ENCODE measurements at places on chromosomes 2 and 18.
A peak's percentile ranks its signal among the peaks of the same experiment; 100 is the strongest.

DNA sequence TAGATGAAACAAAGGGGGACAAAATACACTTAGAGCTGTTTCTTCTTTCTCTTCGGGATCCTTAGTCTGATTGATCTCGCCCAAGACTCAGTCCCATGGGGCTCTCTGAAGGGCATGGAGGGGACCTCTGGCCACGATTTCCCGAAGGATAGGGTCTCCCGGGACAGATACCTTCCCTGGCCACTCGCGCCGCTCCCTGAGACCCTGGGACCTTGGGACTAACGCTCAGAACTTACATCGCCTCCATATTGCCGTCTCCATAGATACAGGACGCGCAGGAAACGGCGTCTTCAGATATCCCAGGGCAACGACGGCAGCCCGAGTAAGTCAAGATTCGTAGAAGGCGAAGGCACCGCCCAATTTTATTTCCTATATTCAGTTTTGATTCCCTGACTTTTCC is at the start of gene CFAP65:
Gene CFAP65 (minus strand): TSS at position 265 of the 400 bp plus-strand sequence. CDS start 2,468 bp downstream, outside the sequence.
- DNase-seq, result no peak

GRCh38 chr2:191382801-191383200 is 137.6 kb downstream of the MYO1B start:
- DNase-seq, result no peak

- DNase-seq, result no peak
Measured at GRCh38 chr2:227578642-227579041, 20.1 kb upstream of the SCYGR2 start.

DNA sequence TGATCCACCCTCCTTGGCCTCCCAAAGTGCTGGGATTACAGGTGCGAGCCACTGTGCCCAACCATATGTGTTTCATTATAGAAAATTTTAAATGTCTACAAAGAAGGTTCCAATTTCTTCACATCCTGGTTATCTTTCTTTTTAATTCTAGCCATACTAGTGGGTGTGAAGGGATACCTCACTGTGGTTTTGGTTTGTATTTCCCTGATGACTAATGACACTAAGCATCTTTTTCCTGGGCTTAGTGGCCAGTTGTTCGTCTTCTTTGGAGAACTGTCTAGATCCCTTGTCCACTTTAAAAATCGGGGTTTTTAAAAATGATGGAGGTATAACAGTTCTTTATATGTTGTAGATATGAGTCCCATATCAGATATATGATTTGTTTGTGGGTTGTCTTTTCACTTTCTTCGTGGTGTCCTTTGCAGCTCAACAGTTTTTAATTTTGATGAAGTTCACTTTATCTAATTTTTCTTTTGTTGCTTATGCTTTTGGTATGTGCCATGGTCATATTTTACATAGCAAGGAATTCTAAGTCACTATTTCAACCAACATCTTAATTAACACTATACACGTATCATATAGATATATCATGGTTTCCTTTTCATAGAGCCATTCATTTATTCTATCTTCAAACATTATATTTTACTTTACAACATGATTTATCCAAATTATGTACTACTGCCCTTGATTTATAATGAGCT is 135.0 kb upstream of the RIOK3 start:
- no peak for DNase-seq

- DNase-seq, result peak; percentile 40
Measured at GRCh38 chr2:32812316-32812715, 134.4 kb upstream of the LTBP1 start.

GRCh38 chr2:101843048-101843447 is 145.5 kb downstream of the MAP4K4 start:
- no peak for DNase-seq

DNA sequence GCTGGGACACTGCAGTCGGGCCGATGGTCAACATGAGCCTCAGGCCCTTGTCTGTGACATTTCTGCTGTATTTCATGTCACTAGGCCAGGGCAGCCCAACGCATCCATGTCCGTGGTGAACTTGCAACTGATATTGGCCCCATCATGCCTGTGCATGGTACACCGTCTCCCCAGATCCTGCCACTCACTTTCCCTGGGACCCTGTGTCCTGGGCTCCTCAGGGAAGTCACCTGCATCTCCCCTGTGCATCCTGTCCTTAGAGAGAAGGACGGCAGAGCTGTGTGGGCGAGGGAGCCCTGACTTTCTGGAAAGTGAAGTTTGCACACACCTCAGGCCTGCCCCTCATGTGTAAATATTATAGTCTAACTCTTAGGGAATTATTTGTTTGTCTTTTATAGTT is 123.3 kb downstream of the ACKR3 start:
- no peak for DNase-seq

DNA sequence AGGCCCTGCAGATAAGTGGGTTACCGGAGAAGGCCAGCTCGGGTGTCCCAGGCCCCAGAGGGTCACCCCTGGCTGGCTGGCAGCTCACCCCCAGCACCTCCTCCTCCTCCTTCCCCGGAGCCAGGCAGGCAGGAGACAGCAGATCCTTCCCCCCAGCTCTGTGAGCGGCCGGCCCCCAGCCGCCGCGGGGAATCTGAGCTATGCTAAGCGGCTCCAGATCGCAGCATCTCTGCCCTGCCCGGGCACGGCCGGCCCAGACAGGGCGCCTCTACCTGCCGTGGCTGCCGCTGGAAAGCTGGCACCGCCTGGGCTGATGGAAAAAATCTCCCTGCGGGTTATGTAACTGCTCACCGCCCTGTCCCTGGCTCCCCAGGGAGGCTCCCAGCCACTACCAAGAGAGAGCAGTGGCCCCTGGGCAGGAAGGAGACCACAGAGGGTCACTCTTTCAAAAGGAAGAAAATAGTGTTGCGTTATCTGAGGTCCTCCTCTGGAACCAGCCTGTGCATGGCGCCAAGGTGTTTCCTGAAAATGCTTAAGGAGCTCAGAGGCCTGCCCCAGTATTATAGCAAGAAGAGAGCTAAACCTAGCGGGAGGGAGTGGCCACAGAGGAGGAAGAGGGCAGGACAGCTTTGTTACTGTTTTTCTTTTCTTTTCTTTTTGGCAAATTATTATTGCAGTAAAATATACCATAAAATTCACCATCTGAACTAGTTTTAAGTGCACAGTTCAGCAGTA is 179.0 kb downstream of the SMAD7 start:
- no peak for DNase-seq

GRCh38 chr2:217127744-217128143 is 267.9 kb upstream of the TNP1 start:
- no peak for DNase-seq

GRCh38 chr2:218008060-218009040 is 5.6 kb upstream of the TNS1 start:
- DNase-seq, result no peak

- DNase-seq, result no peak
Measured at GRCh38 chr2:167966937-167967913, 280.2 kb downstream of the STK39 start.

DNA sequence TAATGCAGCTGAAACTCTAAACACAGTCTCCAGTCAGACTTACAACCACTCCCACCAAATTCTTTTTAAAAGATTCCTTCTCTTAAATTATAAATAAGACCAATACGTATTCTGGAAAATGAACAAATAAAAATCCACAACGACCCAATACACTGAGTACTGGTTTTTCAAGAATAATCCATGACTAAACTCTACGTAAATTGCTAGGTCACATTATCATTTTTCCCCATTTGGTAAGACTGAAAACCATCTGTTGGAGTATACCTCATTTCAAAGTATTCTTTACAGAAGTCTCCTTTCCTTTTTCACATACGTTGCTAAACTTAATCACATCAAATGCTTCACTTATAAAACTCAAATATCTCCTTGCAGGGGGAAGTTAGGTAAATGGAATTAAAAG is 6.0 kb downstream of the ZNF516 start:
- no peak for DNase-seq

- DNase-seq, result no peak
Measured at GRCh38 chr2:24123195-24123921, at the start of the genes FAM228B and PFN4. FAM228B (plus strand) TSS chr2:24123469; CDS start chr2:24124362, 893 bp downstream. PFN4 (minus strand) TSS chr2:24123334; CDS start chr2:24122535, 799 bp downstream.

- DNase-seq, result no peak
Measured at GRCh38 chr2:217166241-217166850, 306.5 kb upstream of the TNP1 start.

- DNase-seq, result no peak
Measured at GRCh38 chr2:54634564-54635511, 88.6 kb upstream of the EML6 start.

DNA sequence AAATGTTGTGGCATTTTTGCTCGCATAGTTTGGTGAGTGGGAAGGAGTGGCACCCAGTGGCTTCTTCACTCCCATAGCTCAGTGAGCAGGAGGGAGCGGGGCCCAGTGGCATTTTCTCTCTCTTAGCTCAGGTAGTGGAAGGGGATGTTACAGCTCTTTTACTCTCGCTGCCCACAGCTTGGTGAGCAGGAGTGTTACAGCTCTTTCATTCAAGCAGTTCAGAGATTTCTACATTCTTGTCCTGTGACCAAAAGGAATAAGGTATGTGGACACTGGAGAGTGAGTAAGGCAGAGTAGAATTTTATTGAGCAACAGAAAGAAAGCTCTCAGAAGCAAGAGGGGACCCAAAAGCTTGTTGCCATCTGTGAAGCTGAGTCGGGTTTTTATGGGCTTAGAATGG is 192.4 kb downstream of the SPAG16 start:
- DNase-seq, result no peak

GRCh38 chr2:121019071-121019470 is 265.9 kb downstream of the TFCP2L1 start:
- no peak for DNase-seq

GRCh38 chr18:45046961-45047360 is 366.3 kb downstream of the SETBP1 start:
- DNase-seq, result no peak

DNA sequence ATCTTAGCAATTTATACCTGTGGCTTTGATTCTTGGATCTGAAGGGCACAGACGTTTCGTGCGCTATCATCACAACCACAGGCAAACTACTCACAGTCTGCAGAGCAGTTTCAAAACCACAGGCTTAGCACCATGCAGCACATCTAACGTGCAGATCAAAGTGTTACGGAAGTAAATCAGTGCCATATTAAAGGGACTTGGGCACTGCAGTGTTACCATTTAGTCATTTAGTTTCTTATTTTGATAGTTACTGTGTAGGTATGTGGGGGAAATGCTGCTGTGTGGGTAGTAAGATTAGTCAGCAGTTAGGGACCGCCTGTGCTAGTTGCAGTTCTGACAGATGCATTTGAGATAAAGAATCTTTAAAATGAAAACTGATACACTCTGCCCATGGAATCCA is 384.0 kb downstream of the NBAS start:
- no peak for DNase-seq

- DNase-seq, result no peak
Measured at GRCh38 chr2:134391751-134392160, 137.9 kb downstream of the MGAT5 start.

DNA sequence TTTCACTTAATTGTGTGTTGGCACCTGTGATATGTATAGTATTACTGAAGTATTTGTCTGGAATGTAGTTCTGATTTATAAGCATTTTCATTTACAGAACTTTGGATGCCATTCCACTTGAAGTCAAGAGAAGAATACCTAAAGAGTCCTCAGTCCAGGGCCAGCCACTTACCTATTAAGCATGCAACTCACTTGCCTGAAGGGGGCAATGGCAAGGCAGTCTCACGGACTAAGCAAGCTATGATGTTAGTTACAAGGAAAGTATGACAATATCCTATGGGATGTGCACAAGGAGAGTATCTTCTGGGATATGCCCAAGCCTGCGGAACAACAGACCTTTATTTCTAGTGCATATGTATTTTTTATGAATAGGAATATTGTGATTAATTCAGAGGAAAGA is 369.4 kb upstream of the GCFC2 start:
- no peak for DNase-seq

- no peak for DNase-seq
Measured at GRCh38 chr2:25383806-25384205, 42.1 kb upstream of the DNMT3A start.

DNA sequence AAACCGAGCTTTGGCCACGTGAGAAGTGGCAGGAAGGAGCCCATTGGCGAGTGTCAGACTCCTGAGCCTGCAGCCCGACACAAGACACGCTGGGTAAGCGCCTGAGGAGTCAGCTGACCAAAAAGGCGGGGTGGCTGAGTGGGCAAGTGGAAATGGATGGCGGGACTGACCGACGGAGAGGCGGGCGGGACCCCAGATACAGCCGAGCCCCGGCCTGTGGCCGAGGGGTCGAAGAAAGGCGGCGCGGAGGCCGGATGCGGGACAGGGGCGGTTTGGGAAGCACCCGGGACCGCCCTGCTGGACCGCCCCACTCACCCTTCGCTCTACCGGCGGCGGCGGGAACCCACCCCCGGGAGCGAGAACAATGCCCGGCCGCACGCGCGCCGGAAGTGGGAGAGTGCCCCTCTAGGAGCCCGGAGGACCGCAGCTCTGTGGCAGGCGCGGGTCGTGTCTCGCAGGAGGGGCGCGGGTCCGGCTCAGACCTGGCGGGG is 22.8 kb downstream of the ZSCAN30 start:
- DNase-seq, result no peak

- no peak for DNase-seq
Measured at GRCh38 chr2:143334837-143335236, 205.6 kb downstream of the ARHGAP15 start.

Data from SK-N-MC (cell line).